ENCODE measurements at places on chromosomes 2 and 18.

DNA sequence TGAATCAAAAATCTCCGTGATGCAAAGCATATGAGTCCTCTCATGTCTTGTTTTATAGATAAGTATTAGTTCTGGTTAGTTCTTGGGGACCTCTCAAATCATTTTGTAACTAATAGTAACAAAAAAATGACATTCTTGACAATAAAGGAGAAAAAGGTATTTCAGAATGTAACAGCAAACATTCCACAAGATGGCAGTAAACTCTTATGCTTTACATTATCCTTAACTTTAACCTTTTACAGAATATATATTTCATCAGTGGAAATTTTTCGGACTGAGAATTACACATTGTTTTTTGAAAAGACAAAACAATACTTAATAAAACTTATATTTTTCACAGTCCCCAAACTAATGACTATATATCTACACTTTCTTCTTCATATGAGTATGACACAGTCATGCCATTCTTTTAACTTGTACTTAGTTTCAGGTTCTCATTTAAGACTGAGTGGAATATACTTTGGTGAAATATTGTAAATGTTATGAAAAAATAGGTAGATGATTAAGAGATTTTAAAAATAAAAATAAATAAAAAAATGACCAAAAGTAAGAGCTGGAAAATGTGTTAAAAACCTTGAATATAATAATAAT is 142.9 kb upstream of the NXPH2 start:
- DNase-seq, result no peak

GRCh38 chr2:37782721-37783371 is 111.4 kb upstream of the CDC42EP3 start:
- DNase-seq, result no peak

DNA sequence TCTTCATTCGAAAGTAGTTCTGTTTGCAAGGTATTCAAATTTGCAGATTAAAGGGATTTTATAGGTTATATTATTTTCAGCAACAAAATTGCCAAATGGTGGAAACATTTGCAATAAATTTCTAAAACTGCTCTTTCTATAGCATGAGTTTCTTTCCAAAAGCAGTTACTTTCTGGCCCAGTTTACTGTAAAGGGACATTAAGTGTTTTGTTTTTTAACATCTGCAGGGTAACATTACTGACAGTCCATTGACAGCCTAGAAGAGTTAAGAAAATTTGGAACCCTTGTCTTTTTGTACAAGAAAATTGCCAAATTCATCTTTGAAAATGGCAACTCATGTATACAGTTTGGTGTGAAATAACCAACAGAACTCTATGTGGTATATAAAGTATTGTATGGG is 375.1 kb downstream of the SETBP1 start:
- no peak for DNase-seq

GRCh38 chr2:22817197-22817596 is 567.8 kb upstream of the KLHL29 start:
- no peak for DNase-seq

GRCh38 chr2:11398750-11399437 is 54.5 kb upstream of the ROCK2 start:
- no peak for DNase-seq

DNA sequence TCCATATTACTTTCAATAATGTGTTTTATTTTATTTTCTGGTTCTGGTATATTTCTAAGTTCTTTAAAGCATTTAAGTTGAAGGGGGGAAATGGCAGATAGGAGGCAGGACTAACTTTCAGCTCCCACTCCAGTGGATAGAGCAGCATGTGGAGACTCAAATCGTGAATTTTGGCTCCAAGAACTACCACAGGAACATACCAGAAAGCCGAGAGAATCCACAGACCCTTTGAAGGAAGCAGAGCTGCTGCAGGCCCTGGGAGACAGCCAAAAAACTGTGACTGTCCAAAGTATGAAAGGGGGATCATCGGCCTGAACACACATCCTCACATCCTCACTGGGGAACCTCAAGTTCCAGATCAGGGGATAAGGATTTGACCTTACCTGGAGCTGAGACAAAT is 207.6 kb upstream of the VWC2L start:
- no peak for DNase-seq

DNA sequence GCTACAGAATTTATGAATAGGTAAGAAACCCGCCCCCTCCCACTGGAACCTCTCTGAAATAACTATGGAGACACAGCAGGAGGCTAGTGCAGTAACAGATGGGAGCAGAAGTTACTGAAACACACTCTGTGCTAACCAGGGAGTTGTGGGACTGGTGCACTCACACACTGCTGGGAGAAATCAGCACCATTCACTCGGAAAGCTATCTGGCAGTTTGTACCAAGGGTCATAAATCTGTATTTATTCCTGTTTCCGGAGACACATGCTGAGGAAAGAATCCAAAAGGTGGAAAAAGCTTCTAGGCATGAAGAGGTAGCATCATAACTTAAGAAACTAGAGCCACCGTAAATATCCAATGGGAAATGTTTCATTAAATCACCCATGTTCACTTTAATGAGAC is 39.9 kb downstream of the TGFA start:
- DNase-seq, result no peak

- DNase-seq, result no peak
These were observed 351.7 kb upstream of the DCC start for GRCh38 chr18:51988277-51988676.

GRCh38 chr18:57048351-57048750 is 98.5 kb upstream of the BOD1L2 start:
- DNase-seq, result no peak

DNA sequence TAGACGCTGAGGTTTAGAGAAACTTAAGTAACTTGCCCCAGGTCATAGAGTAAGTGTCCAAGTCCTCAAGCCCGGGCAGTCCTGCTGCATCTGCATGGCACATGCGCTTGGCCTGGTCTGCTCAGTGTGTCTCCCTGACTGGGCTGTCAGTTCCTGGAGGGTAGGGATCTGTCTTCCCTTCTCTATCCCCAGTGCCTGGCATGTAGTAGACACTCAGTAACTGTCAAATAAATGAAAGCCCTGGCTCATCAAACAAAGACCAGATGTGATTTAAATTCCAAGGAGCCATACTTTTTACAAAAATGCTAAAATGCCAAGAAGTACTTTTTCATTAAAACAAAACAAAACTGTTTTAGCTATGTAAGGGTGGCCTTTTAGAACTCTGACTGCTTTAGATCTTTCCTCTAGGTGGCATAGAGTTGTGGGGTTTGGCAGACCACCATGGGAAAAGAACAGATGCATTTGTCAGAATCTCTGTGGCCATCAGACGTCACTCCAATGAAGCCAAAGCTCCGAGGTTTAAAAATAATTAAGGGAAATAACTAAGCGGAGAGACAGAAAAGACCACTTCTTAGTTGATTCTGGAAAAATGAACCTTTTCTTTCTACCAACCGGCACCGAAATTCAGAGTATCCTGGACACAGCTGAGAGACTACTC is 34.0 kb downstream of the EPAS1 start:
- no peak for DNase-seq

DNA sequence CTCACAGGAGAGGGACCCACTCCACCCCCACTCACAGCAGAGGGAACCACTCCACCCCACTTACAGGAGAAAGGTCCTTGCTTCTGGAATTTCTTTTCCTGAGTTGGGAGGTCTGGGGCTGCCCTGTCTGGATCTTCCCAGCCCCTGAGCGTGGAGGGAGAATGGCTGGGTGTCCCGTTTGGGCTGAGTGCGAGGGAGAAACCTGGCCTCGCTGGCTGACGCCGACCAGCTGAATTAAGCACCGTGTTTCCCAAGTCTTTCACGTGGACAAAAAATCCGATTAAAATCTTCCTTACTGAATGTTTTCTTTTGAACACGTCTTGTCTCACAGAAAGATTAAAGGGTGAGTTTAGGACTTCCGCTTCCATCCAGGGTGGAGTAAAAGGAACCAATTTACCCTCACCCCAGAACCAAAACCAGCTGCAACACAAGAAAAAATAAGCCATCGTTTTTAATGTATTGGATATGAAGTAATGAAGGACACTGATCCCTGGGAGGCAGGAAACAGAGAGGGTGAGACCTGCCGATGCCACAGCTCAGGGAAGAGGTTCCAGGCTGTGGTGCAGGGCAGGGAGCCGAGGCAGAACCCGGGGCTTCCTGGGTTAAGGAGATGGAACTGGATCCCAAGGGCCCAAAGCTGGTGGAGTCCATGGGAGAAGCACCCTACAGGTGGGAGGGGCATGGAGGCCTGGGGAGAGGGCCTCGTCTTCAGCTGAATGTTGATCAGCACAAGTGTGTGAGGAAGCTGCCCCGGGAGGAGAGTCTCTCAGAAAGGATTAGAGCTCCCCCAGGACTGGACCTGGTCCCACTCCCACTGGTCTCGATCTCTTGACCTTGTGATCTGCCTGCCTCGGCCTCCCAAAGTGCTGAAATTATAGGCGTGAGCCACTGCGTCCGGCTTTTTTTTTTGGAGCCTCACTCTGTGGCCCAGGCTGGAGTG is 60.3 kb downstream of the RTP5 start:
- DNase-seq, result no peak

DNA sequence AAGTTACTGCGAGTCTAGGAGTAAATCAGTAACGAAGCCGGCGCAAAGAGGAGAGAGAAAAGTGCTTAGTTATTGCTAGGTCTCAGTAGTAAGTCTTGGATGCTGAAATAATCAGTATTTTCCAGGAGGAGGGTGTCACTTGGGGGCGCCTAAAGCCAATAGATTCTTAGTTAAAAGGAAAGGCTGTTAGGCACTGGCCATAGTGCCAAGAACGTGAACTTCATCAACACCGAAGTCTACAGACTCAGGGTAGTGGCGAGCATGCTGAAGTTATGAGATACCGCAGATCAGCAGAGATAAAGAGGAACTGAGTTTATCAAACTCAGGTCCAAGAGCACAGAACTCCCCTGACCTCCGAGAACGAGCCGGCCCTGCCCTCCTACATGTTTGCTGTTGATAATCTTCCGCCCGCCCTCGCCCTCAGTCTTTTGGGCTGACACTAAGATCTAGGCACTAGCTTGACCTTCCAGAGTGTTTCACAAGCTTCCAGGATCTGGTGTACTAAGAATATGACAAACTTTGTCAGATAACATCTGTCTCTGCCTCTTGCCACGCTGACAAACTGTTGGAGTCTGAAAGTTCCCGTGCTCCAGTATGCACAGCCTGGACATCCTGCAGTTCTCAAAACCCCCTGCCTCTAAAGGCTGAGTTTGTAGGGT is 49.2 kb downstream of the CYB5A start:
- DNase-seq, result no peak

DNA sequence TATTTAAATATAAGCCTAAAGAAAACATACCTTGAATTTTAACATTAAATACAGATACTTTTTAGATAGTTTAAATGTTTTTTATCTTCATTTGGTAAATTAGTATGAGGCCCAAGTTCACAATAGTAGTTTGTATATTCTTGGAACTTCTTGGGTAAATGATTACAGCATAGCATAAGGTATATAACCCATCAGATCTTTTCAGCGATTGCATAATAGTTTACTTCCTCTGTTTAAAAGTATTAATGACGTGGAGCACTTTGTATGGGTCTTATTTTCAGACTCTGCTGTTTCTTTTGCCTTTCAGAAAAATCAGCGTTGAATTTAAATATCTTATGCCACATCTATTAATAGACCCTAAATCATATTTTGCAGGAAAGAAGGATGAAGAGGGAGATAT is 60.2 kb downstream of the CHRNA1 start:
- DNase-seq, result no peak

DNA sequence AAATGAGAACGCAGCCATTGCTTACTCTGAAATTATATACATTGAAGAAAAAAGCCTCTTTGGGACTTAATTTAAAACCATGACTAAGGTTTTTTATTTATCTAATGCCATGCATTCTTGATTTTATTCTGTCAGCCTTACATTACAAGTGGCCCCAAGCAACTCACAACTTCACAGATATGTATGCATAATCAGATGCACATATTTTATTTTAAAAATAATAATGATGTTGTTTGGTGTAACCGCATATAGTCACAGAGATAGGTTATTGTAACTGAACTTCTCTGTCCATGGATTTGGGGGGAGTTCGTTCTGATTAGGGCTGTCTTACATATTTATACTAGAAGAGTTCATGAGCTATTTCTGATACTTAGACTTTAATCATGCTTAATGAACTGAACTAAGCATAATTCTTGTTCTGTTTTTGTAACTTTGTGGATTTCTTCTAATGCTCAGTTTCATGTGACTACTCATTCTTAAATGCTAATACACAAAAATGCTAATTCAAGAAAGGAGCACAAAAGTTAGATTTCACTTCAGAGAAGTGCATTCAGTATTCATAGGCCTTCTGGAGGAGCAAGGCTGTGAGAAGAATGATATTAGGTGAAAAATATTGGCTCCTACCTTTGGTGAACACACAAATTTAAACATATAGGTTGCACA is 26.2 kb downstream of the MEIS1 start:
- no peak for DNase-seq

DNA sequence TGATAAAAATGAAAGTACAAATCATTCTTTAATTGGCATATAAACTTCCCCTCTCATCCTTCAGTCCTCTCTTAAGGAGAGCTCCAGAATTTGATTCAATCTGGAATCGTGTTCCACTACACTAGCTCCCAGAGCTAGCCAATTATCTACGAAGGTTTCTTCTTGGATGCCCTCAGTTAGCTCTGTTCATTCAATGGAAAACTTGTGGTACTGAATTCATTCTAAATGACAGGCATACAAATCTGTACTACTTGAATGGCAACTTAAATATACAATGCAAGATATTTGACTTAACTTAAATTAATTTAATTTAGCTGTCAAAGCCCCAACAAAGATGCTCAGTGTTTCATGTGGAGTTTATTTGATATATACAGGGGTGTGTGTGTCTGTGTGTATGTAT is 1474.2 kb upstream of the CELF4 start:
- DNase-seq, result no peak

DNA sequence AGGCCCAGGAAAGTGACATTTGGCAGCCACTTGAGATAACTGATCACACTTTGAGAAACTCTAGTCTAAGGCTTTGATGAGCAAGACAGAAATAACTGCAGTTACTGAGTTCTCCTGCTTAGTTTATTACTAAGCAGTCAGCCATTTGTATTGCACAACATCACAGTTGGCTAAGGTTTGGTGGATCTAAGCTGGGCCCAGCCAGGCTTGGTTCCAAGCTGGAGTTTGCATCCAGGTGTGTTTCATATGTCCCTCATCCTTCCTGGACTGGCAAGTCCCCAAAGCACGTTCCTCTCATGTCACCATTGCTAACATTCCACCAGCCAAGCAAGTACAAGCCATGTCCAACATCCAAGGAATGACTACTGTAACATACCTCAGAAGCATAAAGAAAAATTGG is 71.3 kb upstream of the ZNF532 start:
- DNase-seq, result no peak

GRCh38 chr2:152611458-152612231 is 105.6 kb downstream of the PRPF40A start:
- DNase-seq, result no peak

DNA sequence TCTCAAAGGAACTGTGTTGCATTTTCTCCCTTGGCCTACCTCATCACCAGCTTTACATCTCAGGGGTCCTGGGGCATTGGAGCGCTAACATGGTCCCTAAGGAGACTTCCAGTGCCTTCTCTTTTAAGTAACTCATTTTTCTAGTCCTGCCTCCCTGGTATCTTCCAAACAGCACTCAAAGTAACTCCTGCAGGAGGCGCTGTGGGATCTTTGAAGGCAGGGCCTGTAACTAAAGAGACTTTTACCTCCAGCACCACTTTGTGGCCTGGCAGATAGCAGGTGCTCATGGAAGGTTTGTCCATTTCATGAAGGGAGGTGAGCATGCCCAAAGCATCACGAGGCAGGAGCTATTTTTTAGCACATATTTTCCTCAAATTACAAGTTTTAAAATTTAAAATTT is 411.0 kb upstream of the GYPC start:
- DNase-seq, result peak; percentile 56
